ENCODE measurements at places on chromosomes 5 and 9.

DNA sequence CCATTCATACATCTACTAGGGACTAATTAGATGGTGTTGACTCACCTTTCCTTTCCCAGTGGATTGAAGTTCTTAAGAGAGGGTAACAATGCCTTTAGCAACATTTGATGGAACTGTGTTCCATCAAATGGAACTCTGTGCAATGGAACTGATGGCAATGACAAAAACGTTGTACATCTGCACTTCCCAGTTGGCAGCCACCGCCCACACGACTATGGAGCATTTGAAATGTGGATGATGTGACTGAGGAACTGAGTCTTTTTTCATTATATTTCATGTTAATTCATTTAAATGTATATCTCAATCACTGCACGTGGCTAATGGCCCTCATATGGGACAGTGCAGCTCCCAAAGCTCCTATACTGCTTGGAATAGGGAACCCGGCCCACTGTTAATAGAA is 39.0 kb upstream of the ICE1 start:
- DNase-seq = no peak

GRCh38 chr9:105503881-105504280 is 54.0 kb upstream of the FKTN start:
- DNase-seq = no peak

DNA sequence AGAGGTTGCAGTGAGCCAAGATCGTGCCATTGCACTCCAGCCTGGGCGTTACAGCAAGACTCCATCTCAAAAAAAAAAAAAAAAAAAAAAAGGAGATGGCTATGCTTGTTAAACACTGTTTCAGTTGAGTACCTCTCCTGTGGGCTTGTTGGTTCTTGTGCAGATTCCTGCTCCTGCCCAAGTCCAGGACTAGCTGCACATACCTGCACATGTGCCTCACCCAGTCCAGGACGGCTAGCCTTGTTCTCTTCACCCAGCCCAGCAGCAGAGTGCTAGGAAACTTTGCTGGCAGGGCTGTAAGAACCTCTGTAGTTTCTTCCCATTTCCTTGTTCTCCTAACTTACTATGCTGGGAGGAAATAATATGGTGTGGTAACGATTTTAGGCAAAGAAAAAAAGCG is 234.1 kb upstream of the DMRT1 start:
- DNase-seq = no peak

- no peak for DNase-seq
Observed at GRCh38 chr5:44187973-44188372, 201.2 kb downstream of the FGF10 start.

DNA sequence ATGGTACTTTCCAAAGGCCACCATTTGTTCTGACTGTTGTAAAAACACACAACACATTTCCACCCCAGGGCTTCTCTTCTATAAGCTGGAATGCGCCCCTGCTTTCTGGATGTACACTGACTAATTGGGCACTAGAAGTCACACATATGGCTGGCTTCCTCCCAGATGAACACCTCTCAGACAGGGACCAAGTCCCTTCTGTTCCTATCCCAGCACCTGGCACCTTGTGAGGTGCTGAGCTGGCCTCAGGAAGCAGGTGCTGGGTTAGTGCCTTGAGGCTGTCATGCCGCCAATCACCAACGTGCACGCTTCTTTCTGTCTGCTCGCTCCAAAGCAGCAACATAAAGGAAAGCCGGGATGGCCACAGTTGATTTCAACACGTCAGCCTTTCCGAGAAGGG is 93.2 kb downstream of the FSTL4 start:
- no peak for DNase-seq

DNA sequence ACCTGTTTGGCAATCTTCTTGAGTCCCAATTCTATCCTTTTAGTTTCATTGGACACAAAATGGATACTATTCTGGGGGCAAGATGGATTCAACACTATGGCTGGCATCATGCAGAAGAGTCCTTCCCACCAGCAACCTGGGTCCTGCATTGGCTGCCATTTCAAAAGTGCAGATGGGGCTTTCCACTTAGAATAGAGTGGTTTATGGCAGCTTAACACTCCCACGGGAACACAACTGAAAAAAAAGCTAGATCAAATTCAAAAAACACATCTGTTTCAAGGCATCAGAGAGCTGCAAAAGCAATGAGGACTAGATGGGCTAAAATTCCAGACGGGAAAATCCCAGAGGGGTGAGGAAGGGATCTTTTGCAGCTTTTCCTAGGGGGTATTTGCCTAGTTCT is 11.2 kb upstream of the HMHB1 start:
- no peak for DNase-seq

- no peak for DNase-seq
Observed at GRCh38 chr9:124377551-124378406, 37.5 kb downstream of the PSMB7 start.

DNA sequence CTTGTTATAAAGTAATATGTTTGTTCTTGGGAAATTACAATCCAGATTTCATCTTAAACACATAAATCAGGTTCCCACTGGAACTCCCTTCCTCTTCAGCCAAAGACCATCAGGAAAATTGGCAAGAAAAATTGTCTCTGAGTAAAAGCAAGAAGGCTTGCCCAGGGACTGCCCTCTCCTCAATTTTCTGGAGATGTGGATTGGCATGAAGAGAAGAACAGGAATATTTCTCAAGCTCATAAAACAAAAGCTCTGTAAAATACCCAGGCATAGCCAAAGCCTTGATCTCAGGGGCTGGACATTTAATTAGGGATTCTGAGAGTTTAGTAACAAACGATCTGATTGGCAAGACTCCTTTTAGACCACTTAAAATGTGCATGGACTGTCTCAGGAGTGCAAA is 223.4 kb downstream of the ZNF608 start:
- DNase-seq = no peak

GRCh38 chr9:29555502-29555901 is 1982.2 kb upstream of the C9orf72 start:
- no peak for DNase-seq

- DNase-seq = peak; percentile 40
Observed at GRCh38 chr9:135474915-135475314, 4.7 kb upstream of the PPP1R26 start.

DNA sequence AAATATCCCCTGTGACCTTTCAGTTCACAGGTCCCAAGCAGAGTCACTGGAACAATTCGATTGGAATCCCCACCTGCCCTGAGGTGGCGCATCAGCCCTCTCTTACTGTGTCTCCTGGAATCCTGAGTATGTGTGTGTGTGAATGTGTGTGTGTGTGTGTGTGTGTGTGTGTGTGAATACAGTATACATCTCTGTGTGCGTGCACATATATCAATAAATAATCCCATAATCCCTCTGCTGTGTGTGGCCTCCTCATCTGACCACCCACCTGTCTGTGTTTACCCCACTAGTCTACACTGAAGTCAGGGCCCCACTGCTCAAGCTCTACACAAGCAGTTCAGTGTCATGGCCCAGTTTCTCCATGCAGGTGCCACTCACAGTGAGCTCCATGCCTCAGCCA is 187.4 kb downstream of the ERCC6L2 start:
- no peak for DNase-seq

DNA sequence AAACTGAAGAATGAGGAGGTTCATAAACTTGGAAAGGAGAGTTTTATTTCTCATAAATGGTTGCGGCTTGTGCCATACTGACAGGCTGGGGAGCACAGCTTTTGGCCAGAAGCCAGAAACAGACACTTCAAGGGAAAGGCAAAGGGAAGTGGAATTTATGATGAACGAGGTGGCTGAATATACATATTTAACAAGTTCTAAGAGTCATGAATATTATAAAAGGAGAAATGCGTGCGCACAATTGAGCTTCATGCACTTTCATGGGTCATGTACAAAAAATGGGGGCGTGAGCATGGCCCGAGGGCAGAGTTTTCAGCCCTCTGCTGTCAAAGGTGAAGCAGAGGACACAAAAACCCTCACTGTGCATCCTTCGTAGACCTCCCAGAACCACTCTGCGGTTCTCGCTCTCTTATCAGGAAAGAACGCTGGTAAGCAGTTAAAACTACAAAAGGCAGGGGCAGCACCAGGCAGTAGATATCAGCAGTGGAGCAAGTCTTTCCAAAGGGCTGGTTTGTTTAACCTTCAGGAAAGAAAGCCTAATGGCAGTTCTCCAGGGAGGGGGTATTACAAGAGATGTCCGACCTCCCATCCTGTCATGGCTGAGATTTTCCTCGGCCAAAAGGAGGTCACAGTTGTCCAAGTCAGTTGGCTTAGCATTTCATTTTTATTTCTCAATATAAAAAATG is 29.0 kb downstream of the AUH start:
- DNase-seq = no peak

GRCh38 chr9:69867081-69867814 is 46.6 kb downstream of the CFAP95 start:
- DNase-seq = no peak

GRCh38 chr9:37961351-37961750 is 57.4 kb upstream of the SLC25A51 start:
- DNase-seq = no peak

GRCh38 chr9:90140131-90140818 is 502.3 kb downstream of the DIRAS2 start:
- DNase-seq = no peak

- no peak for DNase-seq
Observed at GRCh38 chr5:149372076-149372795, 6.9 kb downstream of the IL17B start.

GRCh38 chr9:18611971-18612370 is 138.0 kb downstream of the ADAMTSL1 start:
- no peak for DNase-seq

DNA sequence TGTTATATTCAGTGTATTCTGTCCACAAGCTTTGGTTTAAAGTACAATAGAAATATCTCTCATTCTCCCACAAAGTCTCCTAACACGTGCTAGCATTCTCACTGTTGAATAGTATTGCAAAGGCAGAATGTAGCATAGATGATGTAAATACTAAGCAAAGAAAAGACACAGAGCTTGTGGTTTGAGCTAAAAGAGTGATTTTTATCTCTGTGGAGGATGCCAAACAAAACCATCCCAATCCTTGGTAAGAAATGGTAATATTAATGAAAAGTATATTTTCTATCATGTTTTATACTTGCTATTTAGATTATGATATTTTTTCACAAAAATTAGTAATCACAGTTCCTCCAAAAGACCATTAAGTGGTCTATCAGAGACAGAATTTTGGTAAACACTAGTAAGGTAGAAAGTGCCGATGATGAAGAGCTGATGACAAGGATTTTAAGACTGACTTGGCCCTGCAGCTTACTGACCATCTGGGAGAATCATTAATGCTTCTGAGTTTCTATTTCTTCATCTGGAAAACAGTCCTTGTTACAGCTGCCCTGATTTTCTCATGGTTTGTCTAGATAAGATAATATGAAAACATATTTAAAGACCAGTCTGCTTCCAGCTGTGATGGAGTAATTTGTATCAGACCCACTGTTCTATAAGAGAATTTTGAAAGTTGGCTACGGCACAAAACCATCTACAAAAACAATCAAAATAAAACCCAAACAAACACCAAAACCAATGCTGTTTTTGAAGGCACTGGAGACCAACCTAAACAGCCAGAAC is 510.2 kb downstream of the SPATA31D1 start:
- DNase-seq = no peak

GRCh38 chr9:136206602-136207275 is 1.8 kb upstream of the LHX3 start:
- no peak for DNase-seq

GRCh38 chr5:154249826-154250225 is 59.3 kb downstream of the GALNT10 start:
- DNase-seq = no peak

GRCh38 chr9:91659529-91660495 is 236.2 kb upstream of the NFIL3 start:
- DNase-seq = no peak

GRCh38 chr9:135069558-135070197 is 17.8 kb upstream of the OLFM1 start:
- peak; percentile 18 for DNase-seq

GRCh38 chr5:115345344-115345743 is 48.9 kb upstream of the CCDC112 start:
- no peak for DNase-seq

DNA sequence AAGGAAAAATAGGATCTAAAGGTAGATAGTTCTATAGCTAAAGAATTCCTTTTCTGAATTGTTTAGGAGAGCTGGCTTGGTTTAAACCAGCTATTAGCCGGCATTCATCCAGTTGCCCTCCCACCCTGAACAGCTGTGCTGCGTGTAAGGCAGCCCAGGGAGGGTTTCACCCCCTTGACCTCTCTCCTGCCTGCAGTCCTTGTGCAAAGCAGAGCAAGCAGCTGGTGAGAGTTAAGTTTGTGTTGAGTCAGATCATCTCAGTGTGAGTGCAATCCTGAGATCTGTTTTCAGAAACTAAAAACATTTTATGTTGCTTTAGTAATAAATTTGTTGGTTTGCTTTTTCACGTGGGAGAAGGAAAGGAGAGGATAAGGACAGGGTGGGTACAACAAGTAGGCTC is 13.0 kb downstream of the SLC25A25 start:
- no peak for DNase-seq

GRCh38 chr5:103424453-103425205 is 138.0 kb downstream of the NUDT12 start:
- no peak for DNase-seq

DNA sequence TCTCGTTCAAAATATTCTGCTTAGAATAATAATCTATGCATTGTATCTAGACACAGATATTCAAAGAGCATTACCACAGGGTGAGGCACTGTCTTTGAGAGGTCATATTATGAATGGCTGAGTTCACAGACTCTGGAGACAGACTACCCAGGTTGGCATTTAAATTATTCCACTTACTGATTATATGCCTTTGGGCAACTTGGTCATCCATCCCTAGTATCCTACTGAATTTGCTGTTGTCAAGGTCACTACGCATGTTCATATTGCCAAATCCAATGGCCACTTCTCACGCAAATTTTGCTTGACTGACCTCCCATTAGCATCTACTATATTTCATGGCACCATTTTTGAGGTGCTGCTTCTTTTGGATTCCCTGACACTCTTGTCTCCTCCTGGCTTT is 498.6 kb upstream of the TLE4 start:
- no peak for DNase-seq

DNA sequence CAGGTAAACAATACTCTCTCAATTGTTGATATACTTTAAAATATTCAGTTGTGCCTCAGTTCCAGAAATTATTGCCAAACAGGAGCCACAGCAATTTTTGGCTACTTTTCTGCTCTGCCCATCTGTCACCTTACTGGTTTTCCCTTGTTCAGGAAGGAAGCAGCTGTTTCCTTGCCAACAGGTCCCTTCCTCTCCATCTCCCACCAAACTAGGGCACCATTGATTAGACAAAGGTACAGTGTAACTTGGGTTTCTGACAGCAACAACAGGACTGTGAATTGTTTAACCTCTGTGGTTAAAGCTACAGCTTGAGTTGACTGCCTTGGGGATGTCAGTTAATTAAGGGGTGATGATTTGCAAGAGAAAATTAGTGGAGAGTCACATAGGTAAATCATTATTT is 76.9 kb downstream of the PIP5K1B start:
- DNase-seq = no peak

- no peak for DNase-seq
Observed at GRCh38 chr5:92942762-92943161, 638.3 kb downstream of the NR2F1-AS1 start.

- DNase-seq = no peak
Observed at GRCh38 chr5:96901841-96902240, 25.5 kb downstream of the ERAP2 start.
